ENCODE measurements at places on chromosomes 5 and 9.

- DNase-seq: no peak
These were observed 90.9 kb downstream of the PDE6A start for GRCh38 chr5:149853701-149854100.

- DNase-seq: no peak
These were observed 69.2 kb upstream of the RPS23 start for GRCh38 chr5:82347201-82347865.

DNA sequence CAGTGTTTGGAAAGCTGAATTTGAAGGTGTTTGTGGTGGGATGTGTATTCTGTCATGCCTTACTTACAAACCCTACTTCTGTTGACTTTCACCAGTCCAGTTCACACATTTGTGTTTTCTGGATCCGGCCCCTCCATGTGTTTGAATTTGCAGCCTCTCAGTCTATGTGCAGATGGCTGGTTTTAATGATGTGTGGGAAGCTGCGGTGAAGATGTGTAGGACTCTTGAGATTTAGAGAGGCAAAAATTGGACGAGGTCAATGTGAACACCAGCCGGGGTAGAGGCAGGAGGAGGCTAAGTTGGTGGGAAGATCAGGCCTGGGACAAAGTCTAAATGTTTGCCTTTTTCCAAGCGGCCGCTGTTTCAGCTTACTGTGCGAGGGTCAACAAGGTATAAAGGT, 115.4 kb upstream of the KLF9 start:
- DNase-seq: no peak

DNA sequence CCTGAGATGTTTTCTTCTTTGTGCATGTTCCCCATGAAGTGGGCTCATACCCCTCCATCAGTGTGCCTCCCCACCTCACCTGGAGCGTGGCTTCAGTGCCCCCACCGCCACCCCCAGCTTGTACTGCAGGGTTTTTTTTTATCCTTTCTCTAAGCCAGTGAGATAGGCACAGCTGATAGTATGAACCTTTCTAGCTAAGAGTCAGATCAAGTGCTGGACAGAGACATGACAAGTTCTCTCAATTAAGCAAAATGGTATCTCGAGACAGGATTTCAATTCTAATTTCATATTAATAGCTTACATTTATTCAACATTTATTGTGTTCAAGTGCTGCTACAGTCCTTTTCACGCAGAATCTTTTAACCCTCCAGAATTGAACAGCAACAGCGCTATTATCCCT, 55.7 kb downstream of the NDFIP1 start:
- no peak for DNase-seq

GRCh38 chr5:178319541-178320041, 87.0 kb upstream of the PHYKPL start:
- DNase-seq: no peak

DNA sequence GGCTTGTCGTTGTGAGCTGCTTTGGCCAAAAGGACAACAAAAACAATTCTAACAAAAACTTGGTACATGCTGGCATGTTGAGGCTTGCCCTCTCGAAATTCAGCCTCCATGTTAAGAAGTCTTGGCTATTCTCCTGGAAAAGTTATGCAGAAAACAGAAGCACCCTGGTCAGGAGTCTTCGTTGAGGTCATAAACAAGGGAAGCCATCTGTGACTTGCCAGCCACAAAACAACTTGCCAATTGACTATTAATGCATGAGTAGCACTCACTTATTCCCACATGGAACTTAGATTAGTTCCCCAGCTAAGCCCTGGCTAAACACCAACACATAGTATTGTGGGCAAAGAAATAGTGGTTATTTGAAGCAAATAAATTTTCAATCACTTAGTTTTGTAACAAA, 521.0 kb upstream of the CHD1 start:
- peak; percentile 79 for DNase-seq

Measured in Caki2 (cell line).